Effector memory CD4-positive, alpha-beta T cell (primary cell): ENCODE measurements at places on chromosomes 11 and 22.

GRCh38 chr11:48052183-48053044 lies 72.1 kb downstream of the PTPRJ start:
- no peak for DNase-seq

- DNase-seq = no peak
Observed at GRCh38 chr11:119573858-119574257, 150.9 kb upstream of the THY1 start.

GRCh38 chr11:86151174-86152005 lies 82.5 kb upstream of the PICALM start:
- no peak for DNase-seq

DNA sequence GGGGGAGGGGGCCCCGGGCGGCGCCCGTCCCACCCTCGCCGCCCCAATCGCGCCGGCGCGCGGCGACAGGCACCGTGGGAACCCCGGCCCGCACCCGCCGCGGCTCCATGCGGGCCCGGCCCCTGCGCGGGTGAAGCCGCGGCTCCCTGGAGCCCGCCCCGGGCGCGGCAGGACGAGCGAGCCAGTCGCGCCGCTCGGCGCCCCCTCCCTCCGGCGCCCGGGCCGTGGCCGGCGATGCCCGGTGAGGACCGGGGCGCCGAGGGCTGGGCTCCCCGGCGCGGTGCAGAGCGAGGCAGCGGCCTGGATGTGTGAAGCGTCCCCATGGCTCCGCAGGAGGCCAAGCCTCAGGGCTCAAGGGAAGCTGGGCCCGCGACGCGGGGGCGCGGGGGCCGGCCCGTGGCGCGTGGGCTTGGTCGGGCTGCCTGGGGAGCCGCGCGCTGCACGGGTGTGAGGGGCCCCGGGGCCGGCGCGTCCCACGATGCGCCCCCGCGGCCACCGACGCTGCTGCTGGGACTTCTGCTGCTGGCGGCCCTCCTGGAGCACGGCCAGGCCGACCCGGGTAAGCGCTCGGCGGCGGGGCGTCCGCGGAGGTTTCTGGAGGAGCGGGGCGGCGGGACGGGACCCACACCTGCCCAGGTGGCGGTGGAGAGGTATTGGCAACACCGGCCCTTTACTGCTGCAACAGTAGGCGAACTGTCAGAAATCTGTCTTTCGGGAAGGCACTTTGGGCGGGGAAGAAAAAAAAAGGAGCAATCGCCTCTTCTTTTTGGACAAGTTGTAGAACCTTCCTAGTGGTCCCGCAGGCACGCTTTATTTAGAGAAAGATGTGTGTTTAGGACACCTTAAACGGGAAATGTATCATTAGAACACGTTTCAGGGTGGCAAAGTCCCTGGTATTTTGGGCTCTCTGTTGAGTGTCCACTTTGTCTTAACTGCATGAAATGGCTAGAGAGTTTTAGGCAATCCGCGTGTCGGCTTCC lies 119.4 kb downstream of the HIPK3 start:
- no peak for DNase-seq

GRCh38 chr11:23961503-23962338 lies 535.1 kb upstream of the LUZP2 start:
- DNase-seq = no peak

DNA sequence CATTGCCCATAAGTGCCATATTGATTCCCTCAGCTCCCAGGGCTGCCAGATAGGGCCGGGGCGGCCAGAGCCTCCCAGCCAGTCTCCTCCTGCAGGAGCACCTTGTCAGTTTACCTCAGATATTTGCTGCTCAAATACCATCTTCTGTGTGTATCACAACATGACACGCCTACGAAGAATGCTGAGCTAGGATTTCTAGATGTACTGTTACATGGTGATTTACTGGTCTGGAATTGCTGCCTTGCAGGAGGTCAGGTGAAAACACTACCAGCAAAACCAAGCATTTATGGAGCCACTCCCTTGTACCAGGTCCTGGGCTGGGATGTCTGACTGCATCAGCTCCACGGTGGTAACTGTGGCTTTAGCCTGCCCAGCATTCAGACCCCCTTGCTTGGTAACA lies 11.8 kb downstream of the MICAL3 start:
- no peak for DNase-seq

DNA sequence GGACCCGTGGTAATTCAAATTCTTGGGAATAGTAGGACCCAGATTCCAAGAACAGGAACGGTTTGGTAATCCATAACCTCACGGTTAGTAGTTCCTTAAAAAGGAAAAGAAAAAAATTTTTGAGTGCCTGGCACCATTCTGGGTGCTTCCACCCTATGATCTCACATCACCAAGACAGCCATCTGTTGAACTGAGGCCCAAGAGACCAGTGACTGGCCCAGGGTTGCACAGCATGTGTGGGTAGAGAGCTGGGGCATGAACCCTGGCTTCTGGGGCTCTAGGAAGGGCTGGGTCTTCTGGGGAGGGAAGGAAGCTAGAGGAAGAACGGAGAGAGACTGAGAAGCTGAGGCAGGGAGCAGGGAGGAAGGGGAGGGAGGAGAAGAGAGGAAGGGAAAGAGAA lies 4.7 kb upstream of the SPI1 start:
- no peak for DNase-seq

DNA sequence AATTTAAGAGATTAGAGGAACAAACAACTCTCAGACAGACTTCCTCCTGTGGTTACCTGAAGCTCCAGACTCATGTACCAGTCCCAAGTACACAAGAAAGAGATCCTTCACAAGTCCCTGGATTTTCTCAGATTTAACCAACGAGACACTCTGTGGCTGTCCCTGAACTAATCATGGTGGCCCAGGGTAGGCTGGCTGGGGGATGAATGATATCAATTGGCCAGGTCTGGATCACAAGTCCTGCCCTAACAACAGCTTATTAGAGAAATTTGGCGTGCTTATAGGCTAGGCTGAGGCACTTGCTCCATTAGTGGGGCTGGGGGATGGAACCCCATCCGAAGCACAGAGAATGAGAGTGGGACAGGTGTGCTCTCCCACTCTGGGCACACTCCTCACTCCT lies 22.1 kb downstream of the HEPHL1 start:
- no peak for DNase-seq

DNA sequence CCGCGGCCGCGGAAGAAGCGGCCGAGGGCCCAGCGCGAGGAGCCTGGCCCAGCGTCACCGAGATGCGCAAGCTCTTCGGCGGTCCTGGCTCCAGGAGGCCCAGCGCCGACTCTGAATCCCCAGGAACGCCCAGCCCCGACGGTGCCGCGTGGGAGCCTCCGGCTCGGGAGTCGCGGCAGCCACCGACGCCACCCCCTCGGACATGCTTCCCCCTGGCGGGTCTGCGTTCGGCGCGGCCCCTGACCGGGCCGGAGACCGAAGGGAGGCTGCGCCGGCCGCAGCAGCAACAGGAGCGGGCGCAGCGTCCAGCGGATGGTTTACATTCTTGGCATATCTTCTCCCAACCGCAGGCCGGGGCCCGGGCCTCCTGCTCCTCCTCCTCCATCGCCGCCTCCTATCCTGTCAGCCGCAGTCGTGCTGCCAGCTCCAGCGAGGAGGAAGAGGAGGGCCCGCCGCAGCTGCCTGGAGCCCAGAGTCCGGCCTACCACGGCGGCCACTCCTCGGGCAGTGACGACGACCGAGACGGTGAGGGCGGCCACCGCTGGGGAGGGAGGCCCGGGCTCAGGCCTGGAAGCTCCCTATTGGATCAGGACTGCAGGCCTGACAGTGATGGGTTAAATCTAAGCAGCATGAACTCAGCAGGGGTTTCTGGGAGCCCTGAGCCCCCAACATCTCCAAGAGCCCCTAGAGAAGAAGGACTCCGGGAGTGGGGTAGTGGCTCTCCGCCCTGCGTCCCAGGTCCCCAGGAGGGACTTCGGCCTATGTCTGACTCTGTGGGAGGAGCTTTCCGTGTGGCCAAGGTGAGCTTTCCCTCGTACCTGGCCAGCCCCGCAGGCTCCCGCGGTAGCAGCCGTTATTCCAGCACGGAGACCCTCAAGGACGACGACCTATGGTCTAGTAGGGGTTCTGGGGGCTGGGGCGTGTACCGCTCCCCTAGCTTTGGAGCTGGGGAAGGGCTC lies 1.2 kb downstream of the ARHGEF17 start:
- no peak for DNase-seq

DNA sequence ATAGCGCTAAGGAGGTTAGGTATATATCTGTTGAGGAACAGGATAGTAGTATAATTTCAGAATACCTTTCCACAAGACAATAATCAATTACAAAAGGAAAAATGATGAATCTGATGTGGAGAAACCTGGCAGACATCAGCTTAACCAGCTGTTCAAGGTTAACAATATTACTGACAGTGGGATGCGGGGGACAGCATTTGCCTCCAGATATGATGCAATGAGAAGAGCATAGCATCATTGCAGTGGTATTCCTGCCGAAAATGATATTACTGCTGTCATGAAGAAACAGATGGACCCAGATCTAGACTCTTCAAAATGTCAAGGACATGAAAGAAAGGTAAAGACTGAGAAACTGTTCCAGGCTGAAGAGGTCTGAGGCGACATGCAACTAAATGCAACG lies 49.7 kb downstream of the RBFOX2 start:
- no peak for DNase-seq

GRCh38 chr11:9716275-9717039 lies 52.6 kb downstream of the SWAP70 start:
- DNase-seq = no peak

DNA sequence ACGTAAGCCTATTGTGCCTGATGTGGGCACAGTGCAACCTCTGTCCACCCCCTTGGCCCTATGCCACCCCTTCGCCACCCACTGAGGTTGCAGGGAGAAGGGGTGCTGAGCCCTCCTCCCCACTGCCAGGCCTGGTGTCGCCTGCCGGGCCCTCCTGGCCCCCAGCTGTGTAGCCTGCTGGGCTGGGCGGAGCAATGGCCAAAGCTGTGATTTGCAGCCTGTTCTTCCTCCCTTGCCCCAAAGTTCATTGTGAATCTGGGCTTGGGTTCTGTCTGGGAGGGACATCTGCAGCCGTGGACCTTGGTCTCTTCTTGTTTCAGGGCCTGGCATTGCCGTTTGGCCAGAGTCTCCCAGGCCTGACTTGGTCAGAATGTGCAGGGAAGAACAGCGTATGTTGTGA lies 121.9 kb downstream of the PKNOX2 start:
- no peak for DNase-seq

GRCh38 chr11:64028398-64029115 lies 7.2 kb upstream of the FLRT1 start:
- DNase-seq = no peak

- DNase-seq = no peak
Observed at GRCh38 chr11:47852053-47852452, 3.9 kb upstream of the NUP160 start.

DNA sequence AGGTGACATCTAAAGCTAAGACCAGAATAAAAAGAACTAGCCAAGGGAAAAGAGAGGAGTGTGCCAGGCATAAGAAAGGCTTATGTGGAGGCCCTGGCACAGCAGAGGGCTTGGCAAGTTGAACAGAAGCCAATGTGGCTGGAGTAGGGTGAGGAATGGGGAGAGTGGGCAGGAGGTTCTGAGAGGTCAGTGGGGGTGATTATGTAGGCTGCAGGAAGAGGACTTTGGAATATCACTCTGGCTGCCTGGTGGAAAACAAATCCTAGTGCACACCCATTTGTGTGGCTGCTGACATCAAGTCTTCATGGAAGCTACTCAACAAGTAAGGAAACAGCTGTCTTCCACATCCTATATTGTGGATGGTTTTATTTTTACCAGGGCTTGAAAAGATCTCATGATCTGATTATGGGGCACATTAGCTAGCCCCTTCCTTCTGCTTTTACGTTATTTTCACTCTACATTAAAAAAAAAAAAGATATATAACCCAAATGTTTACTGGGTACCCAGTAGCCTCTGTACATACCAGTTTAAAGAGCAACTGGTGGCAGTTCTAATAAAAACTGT lies 3.4 kb downstream of the MRPL16 start:
- DNase-seq = no peak

DNA sequence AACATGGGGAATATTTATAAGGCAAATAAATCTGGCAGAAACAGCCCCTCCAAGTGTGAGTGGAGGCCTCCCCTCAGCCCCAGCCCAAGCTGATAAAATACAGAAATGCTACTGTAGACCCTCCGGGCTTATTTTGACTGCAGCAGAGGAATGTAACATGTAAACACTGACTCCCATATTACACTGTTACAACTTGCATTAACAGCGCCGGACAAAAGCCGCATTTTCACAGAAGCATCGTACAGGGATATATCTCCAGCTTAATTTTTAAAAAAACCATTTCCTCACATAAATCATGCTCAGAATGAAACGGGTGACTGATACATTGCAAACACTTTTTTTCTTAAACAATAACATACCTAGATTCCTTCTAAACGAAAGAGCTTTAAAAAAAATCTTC lies 36.6 kb upstream of the COMT start:
- DNase-seq = no peak

DNA sequence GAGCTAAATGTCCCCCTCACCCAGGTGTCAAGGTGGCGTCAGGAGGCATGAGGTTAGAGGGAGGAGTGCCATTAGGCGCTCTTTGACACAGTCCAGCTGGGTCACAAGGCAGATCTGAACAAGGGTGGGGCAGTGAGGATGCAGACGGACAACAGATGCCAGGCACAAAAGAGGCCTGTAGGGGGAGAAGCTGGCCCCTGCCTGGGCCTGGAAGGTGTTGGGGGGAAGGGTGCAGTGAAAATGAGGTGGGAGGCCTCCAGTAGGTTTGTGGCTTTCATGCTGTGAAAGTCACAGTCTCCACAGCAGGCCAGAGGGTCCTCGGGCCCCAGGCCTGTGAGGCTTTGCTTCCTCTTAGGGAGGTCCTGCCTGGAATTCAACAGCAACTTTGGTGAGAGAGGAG lies 85.0 kb upstream of the PLET1 start:
- DNase-seq = no peak

DNA sequence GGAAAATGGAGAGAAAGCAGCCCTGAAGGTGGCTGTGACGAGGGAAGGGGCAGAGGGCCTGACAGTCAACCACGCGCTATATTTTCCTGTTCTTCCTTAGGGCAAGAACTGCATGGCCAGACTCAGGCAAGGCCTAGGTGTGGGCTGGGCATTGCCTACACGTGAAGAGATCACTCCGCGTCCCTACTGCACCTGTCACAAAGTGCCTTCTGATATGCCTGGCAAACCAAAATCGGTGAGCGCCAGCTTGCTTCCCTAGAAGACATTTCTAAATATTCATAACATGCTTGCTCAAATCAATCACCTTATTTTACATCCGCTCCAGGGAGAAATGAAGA lies 6.3 kb downstream of the TMEM121B start:
- no peak for DNase-seq

GRCh38 chr22:29071261-29072045 lies 1.4 kb upstream of the KREMEN1 start:
- peak; percentile 32 for DNase-seq

GRCh38 chr11:32113920-32114203 lies 23.0 kb downstream of the RCN1 start:
- no peak for DNase-seq

- DNase-seq = no peak
Observed at GRCh38 chr11:27095059-27095458, 54.4 kb downstream of the BBOX1 start.
